ENCODE measurements at places on chromosomes 2 and 18. TPM values are rescaled to one million over a fixed set of nuclear protein-coding genes. Genes with fewer than 3 reads are reported as not detected.

Gene NAT8
- total RNA-seq: not detected

Gene HOXD4
- total RNA-seq: 0.74 TPM

Gene C2orf78
- total RNA-seq: not detected

Gene ZNF385B
- not detected for total RNA-seq

Gene MBD1
- 51.8 TPM for total RNA-seq

Gene WDR35
- total RNA-seq: 18.4 TPM

Gene CPO
- not detected for total RNA-seq

Gene ZSWIM2
- not detected for total RNA-seq

Gene VAMP8
- 22.0 TPM for total RNA-seq

Gene C2orf81
- total RNA-seq: 8.5 TPM

Gene CRYGD
- not detected for total RNA-seq

Gene VWC2L
- total RNA-seq: not detected

Gene WIPF1
- 15.6 TPM for total RNA-seq

Gene OSGEPL1
- 11.1 TPM for total RNA-seq

Gene ABCB11
- not detected for total RNA-seq

Gene UGT1A3
- not detected for total RNA-seq

Gene CHST9
- total RNA-seq: 0.05 TPM

Gene ALPI
- total RNA-seq: not detected

Gene AAMP
- 233 TPM for total RNA-seq

Gene CHRND
- total RNA-seq: not detected

Gene SOX11
- total RNA-seq: 9.3 TPM

Gene ADD2
- 20.1 TPM for total RNA-seq

Gene CD8B2
- total RNA-seq: not detected

Gene MPP4
- total RNA-seq: 15.0 TPM

All from A375 (cell line).